ENCODE measurements at places on chromosomes 5 and 9.

DNA sequence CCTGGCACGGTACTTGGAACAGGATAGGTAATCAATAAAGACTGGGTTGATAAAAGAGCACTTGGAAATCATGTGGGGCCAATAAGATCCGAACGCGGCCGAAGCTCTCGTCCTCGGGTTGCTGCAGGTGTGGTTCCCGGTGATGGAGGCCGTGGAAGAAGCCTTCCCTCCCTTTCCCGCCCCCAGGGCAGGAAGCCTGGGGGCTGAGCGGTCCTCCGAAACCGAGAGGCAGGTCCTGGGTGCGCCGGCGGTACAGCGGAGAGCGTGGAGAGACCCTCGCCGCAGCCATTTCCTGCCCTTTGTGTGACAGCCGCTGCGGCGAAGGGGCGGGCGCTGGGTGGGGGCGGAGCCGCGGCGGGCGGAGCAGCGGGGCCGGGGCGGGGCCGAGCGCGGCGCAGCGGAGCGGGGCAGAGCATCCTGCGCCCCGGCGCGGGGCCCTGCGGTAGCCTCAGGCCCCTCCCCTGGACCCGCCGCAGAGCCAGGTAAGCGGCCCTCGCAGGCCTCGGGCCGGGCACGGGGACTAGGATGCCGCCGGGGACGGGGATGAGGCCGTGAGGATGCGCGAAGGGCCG is at the start of gene CYFIP2:
CYFIP2 (plus strand) TSS at position 410 of the 572 bp plus-strand sequence. CDS start 19,239 bp downstream, outside the sequence.
- peak; percentile 67 for DNase-seq

DNA sequence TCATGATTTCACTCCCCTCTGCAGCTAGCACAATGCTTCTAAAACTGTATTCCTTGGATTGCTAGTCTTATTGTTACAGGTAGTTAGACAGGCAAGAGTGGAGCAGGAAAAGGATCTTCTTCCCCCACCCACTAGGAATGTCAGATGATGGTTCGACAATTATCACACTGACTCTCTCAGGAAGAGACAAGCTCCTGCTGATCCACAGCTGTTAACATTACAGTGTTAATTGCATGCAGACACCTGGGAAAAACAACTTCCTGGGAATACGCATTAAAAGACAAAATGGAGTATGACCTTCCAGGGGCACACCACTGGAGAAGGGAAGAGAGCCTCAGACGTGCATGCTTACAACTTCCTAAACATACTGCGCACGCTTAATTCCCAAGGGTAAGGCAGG is 46.2 kb upstream of the LIFR start:
- no peak for DNase-seq

GRCh38 chr9:130929571-130930038 is 9.4 kb downstream of the FIBCD1 start:
- no peak for DNase-seq

GRCh38 chr5:146311278-146311677 is 27.4 kb upstream of the POU4F3 start:
- DNase-seq, result no peak

GRCh38 chr9:70668751-70669150 is 254.3 kb upstream of the KLF9 start:
- DNase-seq, result no peak

DNA sequence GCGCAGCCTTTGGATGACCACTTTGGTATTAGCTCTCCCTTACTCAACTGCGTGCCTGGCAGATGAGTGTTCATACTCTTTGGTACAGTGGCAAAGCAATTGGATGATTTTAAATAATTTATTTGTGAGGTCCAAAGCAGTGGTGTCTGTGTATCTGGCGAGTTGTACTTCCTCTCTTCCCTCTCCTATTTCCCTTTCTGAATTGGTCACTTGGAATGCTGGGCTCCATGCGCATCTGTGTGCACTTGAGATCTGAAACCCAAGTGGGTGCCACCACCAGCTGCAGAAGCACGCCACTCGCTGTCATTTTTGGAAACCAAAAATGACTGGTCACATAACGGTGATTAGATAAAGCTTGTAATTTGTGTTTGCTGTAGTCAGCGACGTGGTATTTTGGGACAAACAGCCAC is 386.0 kb upstream of the KLF4 start:
- DNase-seq, result no peak

DNA sequence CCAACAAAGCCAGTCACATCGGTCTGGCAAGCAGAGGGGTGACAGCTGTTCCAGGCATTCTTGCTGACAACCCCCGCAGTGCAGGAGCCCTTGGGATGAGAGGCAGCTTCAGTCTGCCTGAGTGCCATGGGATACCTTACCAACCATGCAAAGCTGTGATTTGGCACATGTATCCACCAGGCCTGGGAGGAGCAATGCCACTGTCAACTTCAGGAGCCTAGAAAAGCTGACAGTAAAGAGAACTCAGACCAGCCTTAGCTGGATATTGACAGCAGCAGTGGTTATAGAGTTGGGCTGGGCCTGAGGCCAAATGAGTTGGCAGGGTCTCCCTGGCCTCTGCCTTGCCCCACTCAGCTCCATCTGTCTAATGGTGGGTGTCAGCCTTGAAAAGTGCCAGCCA is 10.1 kb upstream of the PLPPR1 start:
- no peak for DNase-seq

DNA sequence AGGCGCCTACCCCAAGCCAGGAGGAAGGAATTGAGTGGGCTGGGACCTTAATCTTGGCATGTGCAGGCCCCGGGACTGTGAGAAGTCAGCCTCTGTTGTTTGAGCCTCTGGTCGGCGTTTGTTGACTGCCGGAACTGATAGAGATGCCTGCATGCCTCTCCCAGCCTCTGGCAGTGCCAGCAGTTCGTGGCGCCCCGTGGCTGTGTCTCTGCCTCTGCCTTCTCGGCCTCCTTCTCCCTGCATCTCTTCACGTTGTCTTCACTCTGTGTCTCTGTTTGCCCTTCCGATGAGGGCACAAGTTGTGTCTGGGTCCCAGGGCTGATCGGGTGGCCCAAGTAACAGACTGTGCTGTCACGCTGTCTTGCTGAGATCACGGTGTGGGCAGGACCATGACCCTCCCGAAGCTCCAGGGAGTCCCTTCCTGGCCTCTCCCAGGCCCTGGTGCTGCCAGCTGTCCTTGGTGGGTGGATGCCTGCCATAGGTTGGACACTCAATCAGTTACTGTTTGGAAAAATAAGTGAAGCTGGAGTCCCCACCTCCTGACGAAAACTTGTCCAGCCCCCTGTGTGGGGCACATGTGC is 133.5 kb upstream of the LPCAT1 start:
- DNase-seq, result no peak

GRCh38 chr9:98404237-98404636 is 148.8 kb upstream of the TBC1D2 start:
- DNase-seq, result no peak

GRCh38 chr9:80699511-80699998 is 989.8 kb downstream of the TLE1 start:
- DNase-seq, result no peak

DNA sequence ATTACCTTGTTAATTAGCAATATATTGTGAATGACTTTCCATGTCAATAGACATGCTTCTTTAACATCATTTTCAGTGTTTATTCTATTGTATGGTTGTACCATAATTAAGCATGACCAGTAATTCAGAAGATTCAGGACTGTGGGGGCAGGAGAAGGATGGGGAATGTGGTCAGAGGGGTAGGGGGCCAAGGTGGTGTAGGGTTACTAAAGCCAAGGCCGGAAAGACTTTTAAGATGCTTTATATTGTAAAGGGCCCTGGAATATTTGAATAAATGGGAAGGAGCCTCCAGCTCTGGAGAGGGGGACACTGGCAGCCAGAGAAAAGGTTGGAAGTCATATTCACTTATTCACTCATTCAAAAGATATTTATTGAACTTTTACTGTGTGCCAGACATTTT is 115.7 kb downstream of the FGF18 start:
- no peak for DNase-seq

GRCh38 chr9:96040591-96041461 is 165.3 kb downstream of the ERCC6L2 start:
- no peak for DNase-seq

DNA sequence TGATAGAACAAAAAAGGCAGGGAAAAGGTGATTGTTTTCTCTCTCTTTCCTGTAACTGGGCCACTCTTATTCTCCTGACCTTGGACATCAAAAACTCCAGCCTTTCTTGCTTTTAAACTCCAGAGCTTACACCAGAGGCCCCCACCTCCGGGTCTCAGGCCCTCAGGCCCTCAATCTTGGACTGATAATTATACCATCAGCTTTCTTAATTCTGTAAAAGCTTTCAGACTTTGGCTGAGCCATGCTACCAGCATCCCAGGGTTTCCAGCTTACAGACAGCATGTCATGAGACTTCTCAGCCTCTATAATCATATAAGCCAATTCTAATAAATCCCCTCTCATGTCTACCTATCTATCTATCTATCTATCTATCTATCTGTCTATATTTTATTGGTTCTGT is 137.7 kb downstream of the SNX18 start:
- no peak for DNase-seq

DNA sequence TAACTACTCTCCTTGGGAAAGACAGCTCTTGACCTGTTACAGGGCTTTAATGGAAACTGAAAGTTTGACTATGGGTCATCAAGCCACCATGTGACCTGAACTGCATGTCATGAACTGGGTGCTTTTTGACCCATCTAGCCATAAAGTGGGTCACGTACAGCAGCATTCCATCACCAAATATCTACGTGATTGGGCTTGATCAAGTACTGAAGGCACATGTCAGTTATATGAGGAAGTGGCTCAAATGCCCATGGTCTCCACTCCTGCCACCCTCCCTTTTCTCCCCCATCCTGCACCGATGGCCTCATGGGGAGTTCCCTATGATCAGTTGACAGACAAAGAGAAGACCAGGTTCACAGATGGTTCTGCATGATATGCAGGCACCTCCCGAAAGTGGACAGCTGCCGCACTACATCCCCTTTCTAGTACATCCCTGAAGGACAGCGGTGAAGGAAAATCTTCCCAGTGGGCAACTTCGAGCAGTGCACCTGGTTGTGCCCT is 7.3 kb upstream of the FCN1 start:
- no peak for DNase-seq

- no peak for DNase-seq
These were observed 14.1 kb upstream of the MAP3K1 start for GRCh38 chr5:56801256-56801655.

DNA sequence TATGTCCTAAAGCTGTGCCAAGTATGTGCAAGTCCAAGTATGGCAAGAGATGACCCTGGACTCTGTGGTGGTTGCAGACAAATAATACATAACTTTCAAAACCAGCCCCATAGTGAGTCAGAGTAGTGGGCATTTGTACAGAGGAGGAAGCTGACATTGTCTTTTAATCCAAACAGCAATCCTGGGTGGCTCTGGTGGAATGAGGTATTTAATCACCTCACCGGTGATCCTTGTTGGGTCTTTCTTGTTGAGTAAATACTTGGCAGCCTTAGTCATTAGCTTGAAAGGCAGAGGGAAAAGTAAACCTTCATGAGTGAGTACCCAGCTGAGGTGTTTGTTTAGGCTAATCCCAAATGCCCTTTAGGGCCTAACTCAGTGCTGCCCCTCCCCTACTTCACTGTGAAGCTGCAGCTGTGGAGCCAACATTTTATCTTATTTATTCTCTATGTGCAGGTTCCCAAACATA is 148.7 kb upstream of the SLC12A2 start:
- no peak for DNase-seq

GRCh38 chr9:5418481-5418880 is 19.2 kb downstream of the PLGRKT start:
- DNase-seq, result no peak

- DNase-seq, result no peak
These were observed 37.9 kb downstream of the ZFR start for GRCh38 chr5:32406650-32407049.

DNA sequence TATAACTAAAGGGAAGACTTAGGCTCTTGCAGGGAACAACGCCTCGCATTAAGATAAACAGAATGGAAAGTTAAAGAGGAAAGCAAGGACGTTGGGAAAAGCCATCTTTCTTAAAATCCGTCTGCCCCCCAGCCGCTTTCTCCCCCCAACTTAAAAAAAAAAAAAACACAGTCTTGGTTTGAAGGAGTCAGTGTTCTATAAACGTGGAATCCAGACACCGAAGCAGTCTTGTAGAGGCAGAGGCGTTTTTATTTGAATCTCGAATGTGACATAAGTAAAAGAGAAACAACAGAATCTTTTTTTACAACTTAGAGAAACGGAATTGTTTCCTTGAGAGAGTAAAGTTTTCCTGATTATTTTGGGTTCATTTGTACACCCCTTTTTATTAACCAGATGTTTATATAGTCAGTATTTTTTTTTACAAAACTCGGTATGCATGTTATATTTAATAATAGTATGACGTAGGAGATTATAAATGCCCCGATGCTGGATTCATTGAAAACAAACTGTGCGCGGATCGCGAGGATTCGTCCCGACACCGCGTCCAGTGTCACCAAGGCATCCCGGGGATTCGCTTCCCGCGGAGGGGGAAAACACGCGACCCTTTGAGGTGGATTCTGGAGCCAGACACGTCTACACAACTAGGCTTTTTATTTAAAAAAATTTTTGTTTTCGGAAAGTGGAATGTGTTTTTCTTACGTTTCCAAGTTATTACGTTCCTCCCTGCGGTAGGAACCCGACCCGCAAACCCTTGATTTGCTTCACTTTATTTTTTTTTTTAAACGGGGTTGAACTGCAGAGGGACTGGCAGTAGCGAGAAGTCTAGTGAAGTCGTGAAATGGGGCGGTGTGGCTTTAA is 6.7 kb downstream of the PTCH1 start:
- no peak for DNase-seq

DNA sequence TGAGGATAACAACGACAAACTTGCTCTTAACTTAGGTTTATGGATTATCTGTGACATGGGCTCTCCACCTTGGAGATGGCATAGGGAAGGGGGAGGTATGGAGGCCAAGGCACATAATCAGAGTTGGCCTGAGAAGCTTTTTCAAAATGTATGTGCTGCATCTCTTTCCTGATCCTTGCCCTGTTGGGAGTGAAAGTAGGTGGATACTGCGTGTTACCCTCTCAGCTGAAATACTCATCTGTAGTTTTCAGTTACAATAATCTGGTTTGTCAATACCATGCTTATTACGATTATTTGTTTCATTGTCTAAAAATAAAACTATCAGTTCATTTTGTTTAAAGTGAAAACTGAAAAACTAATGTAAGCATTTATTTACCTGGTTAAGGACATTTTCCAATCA is 86.7 kb downstream of the SLC44A1 start:
- no peak for DNase-seq

DNA sequence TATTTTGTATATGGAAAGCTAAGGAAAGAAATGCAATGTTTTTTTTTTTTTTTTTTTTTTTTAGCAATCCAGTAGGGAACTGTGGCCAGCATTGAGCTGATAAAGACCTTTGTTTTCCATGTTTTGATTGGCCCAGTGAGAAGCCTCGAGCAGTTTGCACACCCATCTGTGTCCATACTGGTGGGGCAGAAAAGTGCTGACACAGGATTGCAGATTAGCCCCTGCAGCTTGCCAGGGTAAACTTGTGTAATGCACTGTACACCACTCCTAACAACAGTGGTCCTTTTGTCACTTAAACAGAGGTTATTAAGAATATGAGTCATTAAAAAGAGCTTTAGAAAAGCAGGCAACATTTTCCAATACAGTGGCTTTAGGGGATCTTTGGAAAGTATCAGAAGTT is 132.8 kb upstream of the CDKN2B start:
- DNase-seq, result no peak

DNA sequence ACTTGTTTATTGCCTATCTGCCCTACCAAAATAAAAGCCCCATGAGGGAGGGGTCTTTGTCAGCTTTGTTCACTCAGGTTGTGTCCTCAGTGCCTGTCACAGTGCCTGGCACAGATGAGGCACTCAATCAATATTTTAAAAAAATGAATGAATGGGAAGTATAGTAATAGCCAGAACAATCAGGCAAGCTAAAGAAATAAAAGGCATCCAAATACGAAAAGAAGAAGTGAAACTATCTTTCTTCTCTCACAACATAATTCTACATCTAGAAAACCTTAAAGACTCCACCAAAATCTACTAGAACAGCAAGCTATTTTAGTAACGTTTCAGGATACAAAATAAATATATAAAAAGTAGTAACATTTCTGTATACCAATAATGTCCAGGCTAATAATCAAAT is 37.8 kb upstream of the C5orf63 start:
- DNase-seq, result no peak
